ENCODE measurements at places on chromosomes 16 and 17.

DNA sequence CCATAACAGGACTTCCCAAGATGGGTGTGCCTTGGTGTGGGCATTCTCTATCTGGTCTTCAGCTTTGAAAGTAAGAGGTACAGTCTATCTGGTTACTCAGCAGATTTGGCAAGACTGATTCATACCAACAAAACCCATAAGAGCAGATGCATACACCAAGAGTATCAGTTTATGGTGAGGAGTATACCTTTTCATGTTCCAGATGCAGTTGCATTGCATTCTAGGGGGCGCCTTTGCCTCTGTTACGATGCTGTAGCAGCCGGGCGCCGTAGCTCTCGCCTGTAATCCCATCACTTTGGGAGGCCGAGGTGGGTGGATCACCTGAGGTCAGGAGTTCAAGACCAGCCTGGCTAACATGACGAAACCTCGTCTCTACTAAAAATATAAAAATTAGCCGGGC is 31.1 kb upstream of the CARMIL2 start:
- DNase-seq: no peak

GRCh38 chr17:73091410-73091769 is 1.1 kb downstream of the SLC39A11 start:
- DNase-seq: no peak

- no peak for DNase-seq
Observed at GRCh38 chr16:87601401-87601981, 817 bp upstream of the JPH3 start.

DNA sequence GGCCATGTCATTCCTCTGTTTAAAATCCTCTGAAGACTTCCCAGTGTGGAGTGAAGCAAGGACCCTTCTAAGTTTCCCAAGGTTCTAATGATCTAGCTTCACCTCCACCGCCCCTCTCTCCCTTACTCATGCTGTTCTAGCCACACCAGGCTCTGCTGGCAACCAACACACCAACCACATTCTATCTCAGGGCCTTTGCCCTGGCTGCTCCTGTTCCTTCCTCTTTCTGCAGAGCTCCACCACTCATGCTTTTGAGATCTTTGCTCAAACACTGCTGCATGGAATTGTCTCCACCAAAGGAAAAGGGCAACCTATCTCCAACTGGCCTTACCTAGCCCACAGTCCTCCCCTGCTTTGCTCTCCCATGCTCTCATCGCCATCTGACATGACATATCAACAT is 128.7 kb downstream of the XYLT1 start:
- no peak for DNase-seq

GRCh38 chr16:35398180-35398579 is 1938.8 kb downstream of the TP53TG3F start:
- no peak for DNase-seq
